SW 1271 (cell line): ENCODE measurements at places on chromosomes 5 and 9.

- no peak for DNase-seq
These were observed 1.8 kb downstream of the LURAP1L start for GRCh38 chr9:12776513-12777055.

DNA sequence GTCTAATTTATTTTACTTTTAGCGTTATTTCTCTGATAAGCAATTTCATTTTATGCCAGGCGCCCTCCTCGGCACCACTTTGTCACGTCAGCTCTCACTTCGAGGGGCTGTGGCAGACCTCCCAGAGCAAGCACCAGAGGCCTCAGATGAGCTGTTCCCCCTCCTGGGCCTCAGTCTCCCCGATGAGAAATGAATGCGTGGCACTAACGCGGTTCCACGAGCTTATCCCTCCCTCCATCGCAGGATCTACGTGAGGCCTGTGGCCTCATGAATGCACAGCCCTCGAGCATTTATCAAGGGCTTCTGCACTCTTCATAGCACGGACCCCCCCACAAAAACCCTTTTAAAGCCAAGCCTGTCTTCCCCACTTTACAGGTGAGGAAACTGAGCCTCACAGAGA lies 205.2 kb downstream of the CDK5RAP2 start:
- no peak for DNase-seq

GRCh38 chr9:93122721-93123221 lies 11.3 kb downstream of the NINJ1 start:
- DNase-seq: no peak

DNA sequence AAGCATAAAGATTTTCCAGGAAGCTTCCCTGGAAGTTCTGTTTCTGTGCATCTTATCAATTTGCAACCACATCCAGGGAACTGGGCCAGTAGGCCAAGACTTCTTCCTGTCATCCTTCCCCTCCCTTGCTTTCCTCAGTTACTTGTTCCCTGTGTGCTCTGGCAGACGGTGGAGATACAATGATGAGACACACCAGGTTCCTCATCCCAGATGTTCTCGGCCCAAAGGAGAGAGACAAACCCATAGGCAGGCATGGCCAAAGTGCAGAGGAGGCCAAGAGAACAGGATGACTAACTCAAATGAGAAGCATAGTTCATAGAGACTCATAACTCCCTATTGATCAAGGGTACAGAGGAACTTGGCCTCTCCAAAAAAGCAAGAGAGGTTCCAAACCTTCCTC lies 652.6 kb downstream of the CCDC171 start:
- no peak for DNase-seq

- DNase-seq: no peak
These were observed 16.3 kb upstream of the SPINK4 start for GRCh38 chr9:33223696-33224095.

- DNase-seq: no peak
These were observed 77.4 kb downstream of the CFAP77 start for GRCh38 chr9:132487351-132487791.

GRCh38 chr5:2622866-2623265 lies 128.6 kb downstream of the IRX2 start:
- DNase-seq: no peak

GRCh38 chr9:92404042-92404836 lies at the start of gene OGN:
Gene OGN (minus strand): TSS chr9:92404578. CDS start chr9:92403407, 1,171 bp downstream.
- DNase-seq: no peak
